ENCODE measurements at places on chromosomes 7 and 10.

- DNase-seq, result no peak
Observed at GRCh38 chr10:95759233-95759826, 3.4 kb downstream of the ENTPD1 start.

GRCh38 chr7:42627626-42628025, 284.2 kb downstream of the C7orf25 start:
- DNase-seq, result no peak

DNA sequence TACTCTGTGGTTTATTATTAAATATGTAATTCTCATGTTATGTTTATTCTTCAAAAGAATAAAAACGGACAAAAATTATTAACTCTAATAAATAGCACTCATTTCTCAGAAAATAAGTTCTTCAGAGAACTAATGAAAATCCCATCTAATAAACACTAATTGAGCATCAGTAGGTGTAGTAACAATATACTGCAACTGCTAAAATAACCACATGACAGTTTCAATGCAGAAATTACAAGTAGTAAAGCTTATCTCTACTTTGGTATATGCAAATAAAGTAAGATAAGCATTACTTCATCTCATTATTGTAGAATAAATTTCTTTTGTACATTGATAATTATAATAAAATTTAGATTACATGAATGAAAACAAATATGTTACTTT, 56.4 kb upstream of the DKK1 start:
- no peak for DNase-seq

- no peak for DNase-seq
Observed at GRCh38 chr7:139730746-139731612, 46.8 kb downstream of the HIPK2 start.

Measured in Karpas-422 (cell line).